Stimulated activated CD8-positive, alpha-beta memory T cell treated with anti-CD3 and anti-CD28 coated beads, Interleukin-4, amount 100 ng/mL, for 1 hour (primary cell): ENCODE measurements at places on chromosomes 3 and 15.

DNA sequence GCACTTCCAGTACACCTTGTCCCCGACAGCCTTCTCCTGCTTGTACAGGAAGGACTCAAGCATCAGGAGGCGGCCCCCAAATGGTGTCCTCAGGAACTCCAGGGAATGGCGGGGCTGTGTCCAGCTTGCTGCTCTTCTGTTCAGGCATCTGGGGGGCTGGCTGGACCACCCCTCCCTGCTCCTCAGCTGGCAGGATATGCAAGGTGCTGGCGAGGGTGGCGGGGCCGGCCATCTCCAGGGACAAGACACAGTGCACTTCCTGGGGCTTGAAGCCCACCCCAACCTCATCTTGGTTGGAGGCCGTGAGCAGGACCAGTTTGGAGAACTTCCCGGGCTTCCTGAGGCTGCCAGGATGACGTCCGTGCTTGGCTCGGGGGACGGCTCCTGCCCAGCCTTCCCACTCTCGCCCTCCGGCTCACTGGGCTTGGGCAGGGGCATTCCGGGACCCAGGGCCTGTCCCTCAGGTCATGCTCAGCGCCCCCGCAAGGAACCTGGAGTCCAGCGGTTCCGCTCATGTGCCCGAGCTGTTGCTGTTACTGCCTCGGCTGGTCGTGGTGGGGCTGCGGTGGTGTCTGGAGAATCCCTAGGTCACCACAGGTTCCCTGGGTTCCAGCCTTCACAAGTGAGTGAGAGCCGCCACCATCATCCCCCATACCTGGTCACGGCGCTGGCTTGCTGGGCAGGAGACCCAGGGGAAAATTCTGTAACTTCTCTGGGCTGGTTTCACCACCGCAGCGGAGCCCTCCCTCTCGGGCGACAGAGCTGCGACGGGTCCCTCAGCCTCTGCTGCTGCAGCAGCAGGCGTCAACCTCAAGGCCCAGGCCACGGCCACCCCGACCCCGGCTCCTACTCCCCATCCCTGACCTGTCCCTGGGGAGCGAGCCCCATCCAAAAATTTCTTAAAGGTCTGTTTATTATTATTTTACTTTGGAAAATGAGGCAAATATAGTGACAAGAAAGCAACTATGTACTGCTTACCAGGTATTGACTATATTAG, 82.8 kb upstream of the FXR1 start:
- no peak for DNase-seq

DNA sequence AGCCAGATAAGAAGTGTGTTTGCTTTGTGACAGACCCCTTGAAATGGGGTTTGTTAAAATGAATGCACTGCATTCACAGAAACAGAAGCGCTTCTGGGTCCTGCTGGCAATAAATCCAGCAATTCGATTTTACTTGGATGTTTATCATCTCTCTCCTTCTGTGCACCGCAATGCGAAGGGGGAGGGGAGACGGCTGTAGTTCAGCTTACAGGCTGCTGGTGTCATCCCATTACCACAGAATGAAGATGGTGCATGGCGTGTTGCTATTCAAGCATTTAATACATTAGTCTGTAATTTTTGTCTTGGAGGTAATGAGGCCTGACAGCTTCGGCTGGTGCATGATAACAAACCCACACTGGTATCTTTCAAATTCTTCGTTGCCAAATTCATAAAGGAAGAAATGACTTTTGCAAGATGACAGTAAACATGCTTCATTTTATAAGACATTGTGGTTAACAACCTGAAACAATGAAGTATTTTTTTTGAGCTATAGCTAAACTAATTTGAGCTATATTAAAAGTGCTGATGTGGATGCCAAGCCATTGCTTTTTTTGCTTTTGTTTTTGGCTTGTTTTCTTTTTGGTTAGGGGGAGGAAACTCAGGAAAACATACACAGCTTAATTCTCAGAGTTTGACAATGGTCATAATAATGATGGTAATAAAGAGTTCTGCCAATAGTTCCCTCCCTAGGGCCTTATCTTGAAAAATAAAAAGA, 418.3 kb downstream of the OTOL1 start:
- no peak for DNase-seq

- DNase-seq: no peak
Measured at GRCh38 chr3:42031808-42032480, 59.2 kb upstream of the TRAK1 start.

GRCh38 chr15:34628577-34629152, 45.2 kb upstream of the GOLGA8B start:
- DNase-seq: no peak

- no peak for DNase-seq
Measured at GRCh38 chr3:71168121-71168721, 415.3 kb downstream of the FOXP1 start.
